ENCODE measurements at places on chromosomes 1 and 21. TPM values are rescaled to one million over a fixed set of nuclear protein-coding genes. Genes with fewer than 3 reads are reported as not detected.

FALEC gene
- not detected for total RNA-seq

ETV3L gene
- not detected for total RNA-seq

TNNI3K gene
- not detected for total RNA-seq

XKR8 gene
- 4.7 TPM for total RNA-seq

CA6 gene
- total RNA-seq: not detected

UBE2U gene
- total RNA-seq: not detected

CR2 gene
- total RNA-seq: not detected
